ENCODE measurements at places on chromosomes 13 and 19.

DNA sequence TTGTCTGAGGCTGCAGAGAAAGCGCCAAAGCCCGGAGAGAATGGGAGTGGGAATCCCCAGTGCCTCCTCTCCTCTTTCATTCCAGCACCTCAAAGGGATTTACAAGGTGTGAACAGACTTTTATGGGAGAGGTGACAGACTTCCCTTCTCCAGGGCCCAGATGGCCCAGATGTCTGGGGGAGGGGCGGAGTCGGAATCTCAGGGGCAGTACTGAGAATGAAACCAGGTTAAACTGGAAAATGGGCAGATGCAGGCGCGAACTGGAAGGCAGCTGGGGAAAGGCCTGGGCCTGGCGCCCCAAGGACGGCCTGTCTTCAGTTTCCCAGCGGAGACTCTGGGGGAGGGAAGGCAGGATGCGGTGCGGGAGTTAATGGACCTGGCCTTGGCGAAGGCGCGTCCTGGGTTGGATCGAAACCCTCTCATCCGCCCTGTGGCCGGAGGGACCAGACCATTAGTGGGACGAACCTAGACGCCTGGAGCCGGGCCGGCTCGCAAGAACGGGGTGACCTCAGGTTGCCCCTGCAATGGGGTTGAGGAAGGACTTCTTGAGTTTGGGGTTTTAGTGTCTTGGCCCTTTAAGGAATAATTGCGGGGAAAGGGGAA, 592 bp upstream of the TRIP10 start:
- no peak for DNase-seq

- no peak for DNase-seq
Observed at GRCh38 chr13:20397896-20398295, 127.8 kb downstream of the CRYL1 start.

DNA sequence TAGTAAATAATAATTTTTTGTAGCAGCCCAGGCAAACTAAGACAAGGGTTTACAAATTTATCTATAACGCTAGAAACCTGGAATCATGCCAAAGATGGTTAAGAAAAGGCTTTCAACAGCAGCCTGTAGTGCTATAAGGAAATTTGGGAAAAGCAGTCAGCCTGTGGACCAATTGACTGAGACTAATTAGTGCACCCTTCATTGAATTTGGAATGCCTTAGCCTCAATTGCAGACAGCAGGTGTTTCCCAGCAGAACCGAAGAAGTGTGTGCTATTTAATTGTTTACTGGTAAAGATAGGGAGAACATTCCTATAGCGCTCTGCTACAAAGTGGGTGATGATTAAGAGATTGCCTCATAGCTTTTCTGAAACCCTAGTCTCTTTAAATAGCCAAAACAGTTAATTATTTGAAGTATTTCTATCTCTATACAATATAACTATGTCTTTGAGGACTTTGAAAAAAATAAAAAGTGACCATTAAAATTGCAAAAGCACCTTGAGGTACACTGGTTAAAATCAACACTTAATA, 1884.3 kb upstream of the PCDH20 start:
- DNase-seq, result no peak

- DNase-seq, result no peak
Observed at GRCh38 chr19:29666578-29667386, 1.5 kb downstream of the PLEKHF1 start.

DNA sequence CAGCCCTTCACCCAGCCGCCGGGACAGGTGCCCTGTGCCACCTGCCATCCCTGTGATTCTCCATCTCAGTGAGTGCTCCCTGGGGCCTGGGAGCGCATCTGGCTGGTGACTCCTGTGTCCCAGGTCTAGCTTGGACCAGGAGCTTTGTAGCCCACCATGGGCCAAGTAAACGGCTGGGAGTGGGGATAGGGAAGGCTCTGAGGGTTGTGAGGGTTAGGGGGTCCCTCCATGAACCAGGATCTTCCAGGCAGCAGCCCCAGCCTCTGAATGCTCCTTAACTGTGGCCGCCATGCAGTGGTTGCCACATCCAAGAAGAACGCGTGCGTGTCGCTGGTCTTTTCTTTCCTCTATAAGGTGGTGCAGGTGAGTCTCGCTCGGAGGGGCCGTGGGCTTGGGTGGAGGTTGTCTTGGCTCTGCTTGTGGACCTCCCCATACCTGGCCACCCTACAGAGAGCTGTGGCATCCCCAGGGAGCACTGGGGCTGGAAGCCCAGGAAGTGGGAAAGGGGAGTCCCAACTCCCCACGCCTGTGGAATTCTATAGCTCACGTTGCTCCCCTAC, 8.4 kb downstream of the AP1M1 start:
- DNase-seq, result no peak

- DNase-seq, result no peak
Observed at GRCh38 chr13:65401315-65401714, 1828.8 kb downstream of the PCDH9 start.

DNA sequence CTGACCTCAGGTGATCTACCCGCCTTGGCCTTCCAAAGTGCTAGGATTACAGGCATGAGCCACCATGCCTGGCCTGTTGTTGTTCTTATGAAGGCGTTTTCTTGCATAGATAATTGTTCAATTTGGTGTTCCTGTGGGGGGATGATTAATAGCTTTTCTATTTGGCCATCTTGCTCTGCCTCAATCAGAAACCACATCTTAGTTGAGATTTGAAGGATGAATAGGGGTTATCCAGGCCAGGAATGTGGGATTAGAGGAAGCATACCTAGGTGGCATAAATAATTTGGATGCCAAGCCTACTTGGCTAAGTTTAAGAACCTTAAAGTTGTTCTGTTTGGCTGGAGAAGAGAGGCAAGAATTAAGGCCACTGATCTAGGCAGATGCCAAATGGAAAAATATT, 44.4 kb downstream of the CCNA1 start:
- DNase-seq, result no peak

DNA sequence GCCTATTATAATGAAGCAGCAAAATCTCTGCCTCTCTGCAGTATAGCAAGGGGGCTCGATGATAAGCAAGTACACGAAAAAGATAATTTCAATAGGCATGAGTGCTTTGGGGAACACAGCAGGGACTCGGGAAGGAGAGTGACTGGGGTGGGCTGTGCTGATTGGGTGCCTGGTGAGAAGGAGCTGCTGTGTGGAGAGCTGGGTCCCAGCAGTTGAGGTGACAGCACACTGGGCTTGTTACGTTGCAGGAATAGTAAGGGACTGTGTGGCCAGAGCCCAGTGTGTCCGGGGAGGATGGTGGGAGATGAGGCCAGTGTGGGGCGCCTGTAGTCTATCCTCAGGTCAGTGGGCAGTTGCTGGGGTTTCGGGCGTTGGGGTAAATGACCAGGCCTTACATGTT, 17.4 kb downstream of the WDR62 start:
- no peak for DNase-seq

DNA sequence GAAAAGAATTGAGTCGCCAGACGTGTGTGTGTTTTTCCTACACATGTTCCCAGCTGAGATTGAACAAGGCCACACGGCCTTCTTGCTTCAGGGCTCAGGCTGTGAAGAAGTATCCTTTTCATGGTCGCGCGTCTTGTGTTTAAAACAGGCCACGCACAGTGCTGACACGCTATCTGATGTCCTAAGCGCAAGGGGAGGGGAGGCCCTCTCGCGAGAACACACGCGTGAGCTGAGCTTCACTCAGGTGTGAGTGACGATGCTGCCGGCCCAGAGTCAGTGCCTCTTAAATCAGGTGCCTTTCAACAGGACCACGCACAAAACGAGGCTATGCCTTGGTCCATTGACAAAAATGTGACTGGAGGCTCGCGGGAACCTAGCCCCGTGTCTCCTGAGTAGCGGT, 103.7 kb downstream of the TEX29 start:
- no peak for DNase-seq

DNA sequence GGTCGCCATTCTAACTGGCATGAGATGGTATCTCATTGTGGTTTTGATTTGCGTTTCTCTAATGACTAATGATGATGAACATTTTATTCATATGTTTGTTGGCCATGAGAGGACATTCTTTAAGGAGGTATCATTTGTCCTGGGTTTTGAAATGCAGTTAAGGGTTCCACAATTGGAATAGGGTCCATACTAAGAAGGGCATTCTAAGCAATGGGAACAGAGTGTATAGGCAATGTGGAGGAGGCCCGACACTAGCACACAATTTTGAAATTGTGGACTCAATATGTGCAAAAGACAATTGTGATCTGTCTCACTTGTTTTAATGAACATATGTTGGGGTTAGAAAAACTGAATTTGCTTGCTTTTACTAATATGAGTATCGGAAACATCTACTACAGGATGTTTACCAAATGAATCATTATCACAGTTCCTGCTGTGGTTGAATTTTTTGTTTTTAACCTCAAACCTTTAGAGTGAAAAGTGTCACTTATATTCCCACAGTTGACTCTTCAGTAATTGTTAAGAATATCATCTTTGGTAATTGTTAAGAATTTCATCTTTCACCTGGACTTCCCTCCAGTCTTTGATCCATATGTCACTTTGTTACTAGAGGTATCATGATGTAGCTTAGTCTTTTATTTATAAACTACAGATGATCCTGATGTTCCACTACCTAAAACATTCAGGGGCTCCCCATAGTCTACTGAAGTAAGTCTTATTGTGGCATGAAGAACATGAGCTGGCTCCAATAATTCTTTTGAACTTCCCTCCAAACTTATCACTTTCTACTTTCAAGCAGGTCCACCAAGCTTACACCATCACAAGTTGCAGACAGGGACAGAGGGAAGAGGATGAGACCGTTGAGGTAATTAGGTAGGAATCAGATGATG, 109.7 kb upstream of the KLF12 start:
- DNase-seq, result no peak

DNA sequence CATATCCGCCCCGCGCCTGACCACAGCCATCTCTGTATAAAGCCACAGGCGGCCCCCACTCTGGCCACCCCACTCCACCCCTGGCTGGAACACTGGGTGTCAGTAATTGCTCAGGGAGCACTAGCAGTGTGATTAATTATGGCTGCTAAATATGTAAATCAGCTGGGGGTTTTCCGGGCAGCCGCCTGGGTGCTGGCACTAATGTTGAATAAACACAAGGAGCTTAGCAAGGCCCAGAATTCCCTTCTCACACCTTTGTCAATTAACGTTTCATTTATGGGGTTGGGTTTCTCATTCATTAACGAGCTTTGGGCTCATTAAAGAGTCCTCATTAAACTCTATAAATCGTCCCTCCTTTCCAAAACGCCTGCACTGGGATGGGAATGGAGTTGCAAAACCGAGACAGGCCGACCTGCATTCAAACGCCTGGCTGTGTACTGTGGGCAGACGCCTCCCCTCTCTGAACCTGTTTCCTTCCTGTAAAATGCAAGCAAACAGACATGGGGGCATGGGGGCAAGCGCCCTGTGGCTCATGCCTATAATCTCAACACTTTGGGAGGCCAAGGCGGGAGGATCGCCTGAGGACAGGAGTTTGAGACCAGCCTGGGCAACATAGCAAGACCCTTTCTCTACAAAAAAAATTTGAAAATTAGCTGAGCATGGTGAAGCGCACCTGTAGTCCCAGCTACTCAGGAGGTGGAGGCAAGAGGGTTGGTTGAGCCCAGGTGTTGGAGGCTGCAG, 17.7 kb upstream of the OLFM2 start:
- DNase-seq, result no peak

DNA sequence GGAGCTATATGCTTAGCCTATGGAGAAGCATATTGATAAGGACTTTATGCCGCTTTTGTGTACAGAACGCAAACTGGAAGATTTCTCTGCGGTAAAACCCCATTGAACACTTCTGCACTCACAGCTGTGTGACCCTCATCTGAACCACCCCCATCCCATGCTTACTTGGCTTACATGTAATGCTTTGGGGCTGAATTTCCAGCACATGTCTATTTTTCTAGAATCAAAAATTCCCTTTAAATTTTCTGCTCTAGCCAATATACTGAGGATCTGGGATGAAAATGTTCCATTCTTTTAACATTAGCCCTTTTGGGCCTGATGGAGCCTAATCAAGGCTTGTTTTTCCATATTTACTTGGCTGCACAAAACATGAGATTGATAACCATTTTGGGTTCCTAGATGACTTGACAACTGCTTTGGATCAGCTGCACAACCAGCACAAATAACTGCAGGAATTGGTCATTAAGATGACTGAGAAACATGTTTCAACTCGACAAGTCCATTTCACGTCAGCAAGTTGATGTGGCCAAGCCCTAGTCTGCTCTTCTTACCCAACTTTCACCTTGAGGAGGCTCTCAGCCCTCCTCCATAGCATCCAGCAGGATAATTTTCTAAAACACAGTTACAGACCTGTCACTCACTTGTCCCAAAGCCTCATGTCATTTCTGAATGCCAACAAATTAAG, 52.4 kb downstream of the TNFSF11 start:
- DNase-seq, result no peak

GRCh38 chr19:28066161-28066560, 1146.8 kb downstream of the UQCRFS1 start:
- no peak for DNase-seq

GRCh38 chr13:37811441-37811840, 58.1 kb downstream of the TRPC4 start:
- no peak for DNase-seq

- DNase-seq, result no peak
Observed at GRCh38 chr13:20141238-20142022, 19.4 kb downstream of the GJA3 start.

DNA sequence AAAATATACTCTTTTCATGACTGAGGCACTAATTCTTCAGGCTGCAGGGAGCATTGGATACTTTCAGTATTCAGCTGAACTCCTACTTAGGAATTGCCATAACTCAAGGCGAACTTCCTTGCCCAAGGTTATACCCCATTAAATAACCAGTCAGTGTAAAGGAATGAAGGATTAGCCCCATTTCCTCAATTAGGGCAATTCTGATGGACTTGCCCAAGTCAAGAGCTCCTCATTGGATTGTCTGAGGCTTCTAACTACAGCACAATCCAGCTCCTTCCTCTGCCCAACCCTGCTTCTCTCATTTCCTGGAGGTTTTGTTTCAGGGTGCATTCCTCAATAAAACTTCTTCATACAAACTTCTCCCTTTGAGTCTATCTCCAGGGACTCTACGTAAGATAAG, 329.2 kb downstream of the LIG4 start:
- no peak for DNase-seq

DNA sequence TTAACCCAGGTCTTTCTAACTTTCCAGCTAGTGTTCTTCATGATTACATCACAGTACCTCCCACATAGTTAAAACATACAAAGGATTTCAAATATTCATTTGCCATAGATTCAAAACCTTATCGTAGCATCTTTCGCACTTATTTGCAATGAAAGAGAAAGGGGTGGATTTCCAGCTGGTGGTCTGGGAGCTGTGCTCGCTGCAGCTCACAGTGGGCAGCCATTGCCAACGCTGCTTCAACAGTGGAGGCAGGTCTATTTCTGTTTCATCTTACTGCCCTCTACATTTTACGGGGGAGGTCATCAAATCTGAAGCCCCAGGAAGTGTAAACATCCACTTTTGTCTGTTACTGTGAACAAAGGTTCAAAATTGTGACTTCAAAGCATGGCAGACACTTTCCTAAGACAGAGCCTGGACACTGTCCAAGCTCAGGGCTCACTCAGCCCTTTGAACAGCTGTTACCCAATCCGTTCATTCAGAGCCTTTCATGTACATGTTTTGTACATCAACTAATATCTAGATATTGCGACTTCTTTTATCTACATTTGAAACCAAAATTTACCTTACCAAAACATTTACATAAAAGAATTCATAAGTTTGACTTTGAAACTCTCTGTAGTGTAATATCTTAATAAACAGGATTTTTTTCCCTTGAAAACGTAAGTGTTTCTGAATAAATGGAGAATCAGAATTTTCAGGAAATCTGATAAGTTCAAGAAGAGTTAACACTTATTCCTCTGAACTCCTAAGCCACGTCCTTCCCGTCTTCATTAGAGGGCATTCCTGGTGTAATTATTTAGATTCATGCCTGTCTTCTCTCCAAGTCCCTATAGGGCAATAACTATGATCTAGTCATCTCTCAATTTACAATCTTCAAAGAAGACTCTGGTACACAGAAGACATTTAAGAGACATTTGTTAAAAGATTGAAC, 25.1 kb downstream of the STARD13 start:
- DNase-seq, result no peak
